ENCODE measurements at places on chromosomes 2 and 18.

DNA sequence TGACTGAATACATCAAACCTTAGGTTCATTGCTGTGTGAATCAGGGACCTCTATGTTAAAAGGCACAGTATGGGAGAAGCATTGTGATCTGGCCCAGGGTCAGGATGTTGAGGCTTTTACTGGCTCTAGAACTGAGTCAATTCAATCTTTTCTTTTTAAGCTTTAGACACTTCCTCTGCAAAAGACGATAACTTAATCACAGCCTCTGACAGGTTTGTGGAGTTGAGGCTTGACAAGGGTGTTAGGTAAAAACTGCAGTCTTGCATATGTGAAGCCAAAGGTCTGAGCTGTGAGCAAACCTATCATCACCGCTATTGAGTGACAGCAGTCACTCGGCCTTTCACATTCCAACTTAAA, 17.3 kb upstream of the ARHGAP25 start:
- DNase-seq, result no peak

DNA sequence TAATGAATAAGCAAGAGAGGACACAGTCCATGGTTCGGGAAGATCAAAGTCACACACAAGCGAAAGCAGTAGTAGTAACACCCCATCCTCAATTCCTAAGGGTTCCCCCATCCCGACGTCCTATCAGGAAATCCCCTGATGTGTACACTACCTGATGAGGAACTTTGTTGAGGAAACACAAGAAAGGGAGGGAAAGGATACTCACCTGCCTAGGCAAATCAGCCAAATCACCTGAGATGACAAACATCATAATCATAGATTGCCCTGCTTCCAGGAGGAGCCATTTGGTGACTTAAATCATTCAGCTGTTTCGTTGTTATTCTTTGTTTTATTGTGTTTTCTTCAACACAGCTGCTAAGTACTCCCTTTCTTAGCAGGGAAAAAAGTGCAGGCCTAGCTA, 55.5 kb upstream of the SPOPL start:
- DNase-seq, result no peak

- DNase-seq, result no peak
These were observed 91.0 kb upstream of the LCLAT1 start for GRCh38 chr2:30356071-30356470.

GRCh38 chr18:47846431-47846830, 84.0 kb downstream of the SMAD2 start:
- no peak for DNase-seq

DNA sequence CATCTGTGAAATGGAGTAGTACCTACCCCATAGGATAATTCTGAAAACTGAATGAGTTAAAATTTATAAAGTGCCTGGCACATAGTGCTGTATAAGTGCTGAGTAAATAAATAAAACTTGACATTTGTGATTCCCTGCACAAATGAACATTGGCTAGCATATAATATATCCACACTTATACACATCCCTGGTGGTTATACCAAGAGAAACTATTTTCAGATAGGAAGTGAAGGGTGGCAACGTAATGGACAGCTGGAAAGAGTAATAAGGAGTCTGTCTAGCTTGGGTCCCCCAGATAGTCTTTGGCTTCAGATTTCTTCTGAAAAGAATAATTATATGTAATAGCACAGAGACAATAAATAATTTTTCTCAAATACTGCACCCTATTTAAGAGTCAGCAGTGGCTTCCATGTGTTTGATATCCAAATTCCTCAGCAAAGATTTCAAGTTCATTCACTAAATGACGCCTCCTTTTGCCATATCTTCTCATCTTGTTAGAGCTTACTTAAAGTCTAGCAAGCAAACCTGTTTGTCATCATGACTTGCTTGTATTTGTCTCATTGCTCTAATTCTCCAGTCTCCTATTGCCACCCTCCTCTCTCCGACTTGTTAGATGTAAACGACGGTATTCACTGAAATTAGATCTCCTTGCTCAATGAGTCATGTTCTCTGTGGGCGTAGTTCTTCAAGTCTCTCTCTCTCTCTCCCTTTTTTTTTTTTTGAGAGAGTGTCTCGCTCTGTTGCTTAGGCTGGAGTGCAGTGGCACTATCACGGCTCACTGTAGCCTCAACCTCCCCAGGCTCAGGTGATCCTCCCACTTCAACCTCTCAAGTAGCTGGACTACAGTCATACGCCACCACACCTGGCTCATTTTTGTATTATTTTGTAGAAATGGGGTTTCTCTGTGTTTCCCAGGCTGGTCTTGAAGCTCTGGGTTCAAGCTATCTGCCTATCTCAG, 8.7 kb upstream of the ADGRF3 start:
- DNase-seq, result no peak

DNA sequence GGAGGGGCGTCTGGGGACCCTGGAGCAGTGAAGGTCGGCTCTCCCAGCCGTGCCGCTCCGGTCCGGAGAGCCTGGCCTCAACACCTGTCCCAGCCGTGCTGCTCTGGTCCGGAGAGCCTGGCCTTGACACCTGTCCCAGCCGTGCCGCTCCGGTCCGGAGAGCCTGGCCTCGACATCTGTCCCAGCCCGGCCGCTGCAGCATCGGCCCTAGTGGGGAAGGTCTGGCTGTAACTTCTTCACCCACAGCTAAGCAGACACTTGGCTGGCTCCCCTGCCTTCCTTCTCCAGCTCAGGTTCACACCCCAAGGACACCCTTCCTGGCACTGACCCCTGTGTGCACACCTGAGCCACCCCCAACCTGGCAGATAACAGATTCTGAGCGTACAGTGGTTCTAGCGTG, 4.6 kb downstream of the KCNG2 start:
- DNase-seq, result no peak

- DNase-seq, result no peak
These were observed 133.4 kb downstream of the RBMS1 start for GRCh38 chr2:160360089-160360757.
